ENCODE measurements at places on chromosomes 3 and 15. TPM values are rescaled to one million over a fixed set of nuclear protein-coding genes. Genes with fewer than 3 reads are reported as not detected.

- DNase-seq = peak; percentile 60
Measured at GRCh38 chr15:70098461-70099166, 897 bp upstream of the TLE3 start.

- DNase-seq = no peak
Measured at GRCh38 chr15:97143592-97144376, 813.3 kb downstream of the NR2F2 start.

DNA sequence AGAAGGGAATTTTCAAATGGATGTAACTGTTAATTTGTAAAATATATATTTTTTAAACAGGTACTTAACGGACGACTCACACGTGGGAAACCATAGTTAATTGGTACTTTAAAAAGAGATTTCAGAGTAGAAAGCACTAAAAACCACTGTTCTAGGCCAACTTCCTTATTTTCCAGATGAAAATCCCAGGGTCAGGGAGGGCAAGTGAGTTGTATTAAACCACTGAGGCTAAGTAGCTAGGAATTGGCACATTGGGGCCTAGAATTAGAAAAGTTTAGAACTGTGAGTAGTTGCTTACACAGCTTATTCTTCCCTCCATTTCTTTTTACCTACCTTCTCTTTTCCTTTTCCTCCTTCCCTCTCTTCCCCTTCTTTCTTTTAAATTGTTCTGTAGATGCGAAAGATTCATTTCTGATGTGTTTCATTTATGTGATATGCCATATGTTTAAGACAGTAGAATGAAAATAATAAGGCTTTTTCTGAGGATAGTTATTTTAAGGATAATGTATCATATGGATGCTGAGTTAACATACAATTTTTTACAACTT lies 4.1 kb upstream of the UTS2B start:
- no peak for DNase-seq

DNAJA4 gene
- 30.1 TPM for total RNA-seq

KBTBD13 gene
- total RNA-seq = not detected

ZPLD1 gene
- total RNA-seq = 3.6 TPM

Data from umbilical cord (tissue), 2 donors.